Choroid plexus epithelial cell (primary cell): ENCODE measurements at places on chromosomes 7 and 10.

- DNase-seq, result peak; percentile 36
These were observed 180.5 kb downstream of the PFKFB3 start for GRCh38 chr10:6383096-6383812.

- DNase-seq, result no peak
These were observed 340.1 kb upstream of the MGMT start for GRCh38 chr10:129126982-129127381.

DNA sequence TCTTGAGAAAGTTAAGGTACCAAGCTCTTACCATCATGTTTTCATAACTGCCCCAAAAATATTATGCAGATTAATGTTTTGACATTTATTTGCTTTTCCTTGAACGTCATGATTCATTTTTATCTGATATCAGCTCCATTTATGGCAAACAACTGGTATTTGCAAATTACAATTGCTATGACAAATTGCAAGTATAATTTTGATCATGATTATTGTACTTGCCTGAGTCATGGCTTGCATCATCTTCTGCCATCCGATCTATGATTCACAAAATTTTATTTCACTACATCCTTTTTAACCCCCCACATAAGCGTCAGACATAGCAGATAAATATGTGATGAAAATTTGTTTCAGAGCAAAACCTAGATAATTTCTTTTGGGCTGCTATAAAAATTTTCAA, 155.0 kb downstream of the STK31 start:
- DNase-seq, result peak; percentile 62

- DNase-seq, result no peak
These were observed 44.2 kb upstream of the SLC29A4 start for GRCh38 chr7:5238500-5238899.

DNA sequence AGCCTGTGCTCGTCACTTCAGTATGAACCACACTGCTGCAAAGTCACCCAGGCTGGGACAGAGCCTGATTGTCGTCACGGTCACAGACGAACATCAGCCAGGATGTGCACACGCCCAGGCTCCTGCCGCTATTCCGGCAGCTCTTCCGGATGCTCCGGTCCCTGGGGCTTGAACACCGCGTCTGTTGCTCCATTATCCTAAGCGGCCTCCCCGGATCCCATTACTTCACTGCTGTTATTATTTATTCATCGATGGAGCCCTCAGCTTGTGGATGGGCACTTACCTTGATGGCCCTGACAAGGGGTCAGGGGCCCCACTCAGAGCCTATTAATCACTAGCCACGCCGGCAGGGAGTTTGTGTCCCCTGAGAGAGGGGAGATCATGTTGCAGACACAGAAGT, 120.8 kb upstream of the PCBD1 start:
- DNase-seq, result no peak

GRCh38 chr10:68047554-68048327, 27.3 kb downstream of the HERC4 start:
- peak; percentile 48 for DNase-seq

DNA sequence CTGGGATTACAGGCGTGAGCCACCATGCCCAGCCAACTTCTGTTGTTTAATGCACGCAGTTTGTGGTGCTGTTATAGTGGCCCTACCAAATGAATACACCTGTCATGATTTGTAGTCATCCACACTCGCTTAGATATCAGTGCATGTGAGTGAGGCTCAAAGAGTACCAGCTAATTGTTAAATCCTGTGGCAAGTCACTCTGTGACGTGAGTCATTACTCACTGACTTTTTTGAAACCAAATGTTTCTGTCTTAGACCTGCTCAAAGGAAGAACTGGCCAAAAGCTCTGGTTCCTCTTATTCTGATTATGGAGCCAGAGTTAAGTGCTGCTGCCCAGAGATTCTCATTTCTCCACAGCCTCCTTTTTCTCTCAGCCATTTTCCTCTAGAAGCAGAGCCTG, 109.4 kb downstream of the PRKAG2 start:
- no peak for DNase-seq

DNA sequence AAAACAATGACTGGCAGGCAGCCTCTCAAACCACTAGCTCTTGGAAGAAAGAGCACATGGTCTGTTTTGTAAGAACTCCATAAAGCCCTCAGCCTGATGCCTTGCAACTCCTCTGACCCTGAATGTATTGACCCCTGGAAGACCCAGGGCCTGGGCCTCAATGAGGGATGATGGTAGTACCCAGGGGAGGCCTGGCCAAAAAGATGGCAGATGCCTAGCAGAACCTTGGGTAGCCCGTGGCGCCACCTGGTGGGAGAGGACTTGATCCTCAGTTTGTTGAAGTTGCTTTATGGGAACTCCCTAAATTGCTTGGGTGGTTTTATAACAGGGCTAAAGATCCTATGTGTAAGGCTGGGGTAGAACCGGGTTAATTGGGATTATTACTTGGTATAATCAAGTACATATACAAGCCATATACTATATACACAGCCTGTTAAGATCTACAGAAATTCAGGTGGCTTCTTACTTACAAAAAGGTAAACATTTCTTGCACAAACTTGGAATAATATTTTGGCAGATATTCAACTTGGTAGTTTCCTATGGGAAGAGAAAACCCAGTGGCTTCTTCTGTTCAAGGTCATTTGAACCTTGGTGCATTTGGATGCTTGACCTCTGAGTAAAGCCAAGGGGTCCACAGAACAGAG, 95.8 kb upstream of the CACUL1 start:
- DNase-seq, result peak; percentile 77

- no peak for DNase-seq
These were observed 7.7 kb downstream of the DDX56 start for GRCh38 chr7:44565795-44566559.

GRCh38 chr7:31251441-31251840, 89.1 kb downstream of the NEUROD6 start:
- DNase-seq, result no peak
